ENCODE measurements at places on chromosomes 7 and 10.

DNA sequence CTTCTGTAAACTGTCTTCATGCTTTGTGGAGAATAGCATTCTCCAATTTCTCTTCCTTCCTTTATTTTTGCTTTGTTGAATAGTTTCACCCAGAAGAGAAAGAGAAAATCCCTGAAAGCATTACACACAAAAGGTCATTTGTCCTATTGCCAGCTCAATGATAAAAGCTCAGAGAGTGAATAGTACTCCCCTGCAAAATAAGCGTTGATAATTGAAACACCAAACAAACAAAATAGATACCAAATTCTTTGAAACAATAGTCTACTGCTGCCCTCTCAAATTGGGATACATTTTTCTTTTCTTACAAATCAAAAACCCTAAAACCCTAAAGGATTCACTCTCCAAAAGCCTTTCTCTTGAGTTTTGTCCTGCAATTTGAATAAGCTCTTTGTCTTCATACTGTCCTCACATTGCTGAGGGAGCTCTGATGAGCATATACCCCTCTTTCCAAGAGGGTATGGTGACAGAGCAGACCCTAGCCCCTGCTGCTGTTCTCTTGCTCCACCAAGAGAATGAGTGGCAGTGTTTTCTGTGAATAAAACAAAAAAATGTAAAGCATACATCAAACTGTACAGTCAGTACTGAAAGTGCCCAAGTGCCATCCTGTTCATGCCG is 134.4 kb downstream of the CSTF2T start:
- DNase-seq = no peak

GRCh38 chr10:86673827-86674581 is 5.7 kb downstream of the LDB3 start:
- DNase-seq = no peak

GRCh38 chr10:132626019-132626760 is 88.6 kb downstream of the INPP5A start:
- DNase-seq = no peak

- DNase-seq = no peak
Measured at GRCh38 chr7:34217972-34218371, 312.6 kb downstream of the BMPER start.

DNA sequence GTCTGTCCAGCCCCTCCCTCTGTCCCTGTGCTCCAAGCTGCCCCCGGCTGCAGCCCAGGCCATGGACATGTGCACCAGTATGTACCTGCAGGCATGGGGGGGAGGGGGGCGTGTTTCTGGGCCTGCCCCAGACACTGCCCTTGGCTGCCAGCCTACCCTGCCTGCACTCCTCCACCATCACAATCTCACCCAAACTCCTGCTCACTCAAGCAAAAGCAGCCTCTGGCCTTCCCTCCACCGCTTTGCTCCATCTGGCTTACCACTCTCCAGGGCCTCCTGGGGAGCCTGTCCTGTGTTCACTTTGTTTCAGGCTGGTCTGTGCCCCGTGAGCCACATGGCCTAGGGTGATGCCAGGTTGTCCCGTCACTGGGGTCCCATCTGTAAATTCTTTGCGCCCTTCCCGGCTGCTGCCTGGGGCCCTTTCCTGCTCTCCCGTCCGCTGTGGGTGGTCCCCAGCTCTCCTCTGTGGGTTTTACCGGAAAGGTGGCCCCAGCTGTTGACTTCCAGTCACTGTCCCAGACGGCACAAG is 33.3 kb upstream of the PPIF start:
- DNase-seq = no peak

GRCh38 chr7:43196379-43196778 is 83.9 kb downstream of the HECW1 start:
- no peak for DNase-seq

- DNase-seq = no peak
Measured at GRCh38 chr7:1933066-1933750, 263.1 kb downstream of the ELFN1 start.

- DNase-seq = no peak
Measured at GRCh38 chr7:105161366-105161765, 147.4 kb downstream of the KMT2E start.

- DNase-seq = no peak
Measured at GRCh38 chr7:157628456-157628855, 291.7 kb downstream of the DNAJB6 start.

DNA sequence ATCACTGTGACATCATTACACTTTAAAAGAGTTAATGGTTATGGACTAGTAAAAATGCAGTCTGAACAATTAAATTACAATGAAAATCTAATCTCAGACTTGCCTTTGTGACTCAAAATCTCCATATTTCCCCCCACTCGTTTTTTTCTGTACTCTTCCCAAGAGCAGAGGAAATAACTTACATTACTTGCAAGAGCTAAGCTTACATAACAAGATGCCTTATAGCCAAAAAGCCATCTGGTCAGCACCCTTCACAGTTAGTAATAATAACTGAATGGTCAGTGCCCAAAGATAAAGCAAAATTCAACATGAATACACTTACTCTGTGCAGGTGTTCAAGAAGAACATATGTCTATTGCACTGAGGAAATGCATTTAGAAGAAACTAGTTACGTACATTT is 1381.5 kb upstream of the CELF2 start:
- DNase-seq = no peak

GRCh38 chr10:100696477-100696901 is 48.9 kb upstream of the PAX2 start:
- no peak for DNase-seq

GRCh38 chr10:44306762-44307161 is 78.1 kb downstream of the CXCL12 start:
- DNase-seq = no peak

- no peak for DNase-seq
Measured at GRCh38 chr10:90344226-90344625, 513.6 kb downstream of the HTR7 start.

- DNase-seq = no peak
Measured at GRCh38 chr10:60172363-60172990, 217.2 kb downstream of the ANK3 start.

DNA sequence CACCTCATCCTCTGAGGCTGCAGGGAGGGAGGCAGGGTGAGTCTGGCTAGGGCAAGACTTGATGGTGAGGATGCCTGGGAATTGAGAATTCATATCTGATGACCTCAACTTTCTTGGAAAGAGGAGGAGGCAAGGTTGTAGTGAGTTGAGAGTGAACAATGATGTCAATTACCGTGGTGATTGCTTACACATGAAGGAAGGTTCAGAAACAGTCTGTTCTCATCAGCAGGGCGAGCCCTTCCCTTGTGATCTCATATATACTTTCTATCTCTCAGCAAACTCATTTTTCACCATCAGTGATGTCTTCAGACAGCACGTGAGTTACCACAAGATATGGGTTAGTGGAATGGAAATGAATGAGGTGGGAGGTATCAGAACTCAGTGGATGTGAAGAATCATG is 20.1 kb upstream of the COL13A1 start:
- DNase-seq = no peak

GRCh38 chr10:3151889-3152565 is 20.6 kb downstream of the PITRM1 start:
- no peak for DNase-seq

Data from stimulated activated CD8-positive, alpha-beta memory T cell treated with anti-CD3 and anti-CD28 coated beads, Interleukin-7, amount 100 ng/mL, for 1 hour (primary cell).